ENCODE measurements at places on chromosomes 2 and 18.

DNA sequence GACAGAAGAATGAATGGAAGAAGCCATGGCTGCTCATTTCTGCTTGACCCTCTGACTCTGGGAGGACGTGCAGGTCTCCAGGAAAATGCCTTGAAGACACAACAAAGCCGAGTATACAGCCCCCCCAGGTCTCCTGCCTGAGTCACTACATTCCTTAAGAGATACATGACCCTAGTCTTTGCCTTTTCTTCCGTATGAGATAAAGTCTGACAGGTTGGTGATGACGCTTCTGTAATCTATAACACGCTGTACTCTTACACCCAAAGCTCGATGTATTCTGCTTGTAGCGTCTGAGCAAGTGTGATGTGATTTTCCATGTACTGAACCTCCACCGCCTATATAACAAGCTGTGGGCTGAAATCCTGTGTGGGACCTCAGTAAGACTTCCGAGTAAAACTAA lies 77.3 kb downstream of the KCTD1 start:
- no peak for DNase-seq

- DNase-seq = no peak
Measured at GRCh38 chr2:102523651-102524050, 50.6 kb downstream of the SLC9A4 start.

GRCh38 chr2:103859238-103859637 lies 994.7 kb upstream of the POU3F3 start:
- DNase-seq = no peak

GRCh38 chr2:134718023-134718816 lies 580 bp downstream of the TMEM163 start:
- peak; percentile 31 for DNase-seq

- no peak for DNase-seq
Measured at GRCh38 chr18:56933472-56933871, 213.4 kb upstream of the BOD1L2 start.

DNA sequence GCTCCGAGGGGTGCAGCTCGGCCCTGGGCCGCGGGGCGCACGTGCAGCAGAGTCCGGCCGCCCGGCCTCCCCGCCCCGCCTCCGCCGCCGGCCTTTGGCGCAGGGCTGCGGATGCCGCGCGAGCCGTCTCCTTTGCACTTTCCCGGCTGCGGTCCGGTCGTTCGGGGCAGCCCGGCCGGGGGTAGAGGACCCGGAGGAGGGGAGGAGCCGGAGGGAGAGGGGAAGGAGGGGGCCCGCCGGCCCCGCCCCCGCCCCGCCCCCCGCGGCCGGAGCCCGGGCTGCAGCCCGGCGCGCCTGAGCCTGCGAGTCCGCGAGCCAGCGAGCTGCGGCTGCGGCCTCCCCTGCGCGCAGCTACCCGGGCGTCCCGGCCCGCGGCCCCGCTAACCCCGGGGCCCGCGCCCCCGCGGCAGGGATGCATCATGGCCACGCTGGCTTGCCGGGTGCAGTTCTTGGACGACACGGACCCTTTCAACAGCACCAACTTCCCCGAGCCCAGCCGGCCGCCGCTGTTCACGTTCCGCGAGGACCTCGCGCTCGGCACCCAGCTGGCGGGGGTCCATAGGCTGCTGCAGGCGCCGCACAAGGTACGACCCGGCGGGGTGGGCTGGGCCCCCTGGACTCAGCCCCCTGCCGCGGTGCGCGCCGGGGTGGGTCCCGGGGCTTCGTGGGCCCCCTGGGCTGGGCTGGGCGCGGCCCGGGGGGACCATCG lies at the start of gene FHOD3:
Gene FHOD3, plus strand, starts transcription at position 297 of the 709 bp plus-strand sequence. Its CDS starts 123 bp downstream, at position 420.
- peak; percentile 68 for DNase-seq

All from NCI-H2171 treated with DMSO at 0.1 percent for 48 hours (cell line).